GM23248 (cell line): ENCODE measurements at places on chromosomes 12 and 14. TPM values are rescaled to one million over a fixed set of nuclear protein-coding genes. Genes with fewer than 3 reads are reported as not detected.

The JPH4 gene
- total RNA-seq: not detected in 2 replicates

The AMN gene
- total RNA-seq: not detected in 2 replicates

The MANSC4 gene
- total RNA-seq: not detected in 2 replicates

The PYM1 gene
- total RNA-seq: 20.1 and 25.9 TPM in 2 replicates

The SERPINA12 gene
- not detected in 2 replicates for total RNA-seq

The SLC39A2 gene
- not detected in 2 replicates for total RNA-seq

The TAS2R7 gene
- not detected in 2 replicates for total RNA-seq

The NRL gene
- total RNA-seq: 0.86 TPM in 1 of 2 replicates, not detected in the other

The PAX9 gene
- not detected in 2 replicates for total RNA-seq

The PRR4 gene
- 1.1 TPM in 1 of 2 replicates, not detected in the other for total RNA-seq

The ADGRD1 gene
- total RNA-seq: 7.9 and 8.2 TPM in 2 replicates

The BDKRB2 gene
- total RNA-seq: 14.4 and 15.8 TPM in 2 replicates

The IFNG-AS1 gene
- not detected in 2 replicates for total RNA-seq

The GARIN6 gene
- not detected in 2 replicates for total RNA-seq

The EPYC gene
- total RNA-seq: not detected in 2 replicates

The PRB2 gene
- not detected in 2 replicates for total RNA-seq

The ESPL1 gene
- total RNA-seq: 5.6 and 8.5 TPM in 2 replicates

The C12orf50 gene
- not detected in 2 replicates for total RNA-seq

The VDR gene
- 30.5 and 37.2 TPM in 2 replicates for total RNA-seq

The CCDC175 gene
- total RNA-seq: not detected in 2 replicates

The CCNB1IP1 gene
- 52.0 and 55.8 TPM in 2 replicates for total RNA-seq

The PRICKLE1 gene
- total RNA-seq: 12.9 and 13.2 TPM in 2 replicates
